ENCODE measurements at places on chromosomes 5 and 9.

DNA sequence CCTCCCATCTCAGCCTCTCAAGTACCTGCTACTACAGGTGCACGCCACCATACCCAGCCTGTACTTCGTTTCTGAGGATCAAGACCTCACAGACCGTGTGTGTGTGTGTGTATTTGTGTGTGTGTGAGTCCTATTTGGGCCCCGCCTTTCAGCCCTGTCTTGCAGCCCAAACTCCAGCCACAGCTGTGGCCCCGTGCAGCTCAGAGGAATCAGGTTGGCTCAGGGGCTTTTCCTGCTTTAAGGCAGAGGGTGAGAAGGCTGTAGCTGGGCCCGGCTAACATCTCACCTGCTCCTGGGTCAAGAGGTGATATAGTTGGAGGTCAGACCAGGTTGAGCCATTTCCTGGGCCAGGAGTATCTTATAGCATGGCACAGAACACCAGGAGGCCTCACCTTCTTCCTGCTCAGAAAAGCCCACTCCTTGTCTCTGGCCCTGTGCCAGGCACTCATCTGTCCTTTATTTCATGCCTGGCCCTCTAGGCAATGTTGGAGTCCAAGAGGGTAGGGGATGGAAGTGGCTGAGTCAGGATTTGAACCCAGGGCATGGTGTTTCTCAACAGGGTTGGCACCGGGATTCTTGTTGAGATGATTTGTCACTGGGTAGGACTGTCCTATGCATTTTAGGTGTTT lies 1.6 kb upstream of the PHYKPL start:
- no peak for DNase-seq

GRCh38 chr5:155052532-155052931 lies 39.0 kb downstream of the KIF4B start:
- DNase-seq: no peak

GRCh38 chr5:135456238-135457099 lies 4.3 kb upstream of the TIFAB start:
- no peak for DNase-seq

DNA sequence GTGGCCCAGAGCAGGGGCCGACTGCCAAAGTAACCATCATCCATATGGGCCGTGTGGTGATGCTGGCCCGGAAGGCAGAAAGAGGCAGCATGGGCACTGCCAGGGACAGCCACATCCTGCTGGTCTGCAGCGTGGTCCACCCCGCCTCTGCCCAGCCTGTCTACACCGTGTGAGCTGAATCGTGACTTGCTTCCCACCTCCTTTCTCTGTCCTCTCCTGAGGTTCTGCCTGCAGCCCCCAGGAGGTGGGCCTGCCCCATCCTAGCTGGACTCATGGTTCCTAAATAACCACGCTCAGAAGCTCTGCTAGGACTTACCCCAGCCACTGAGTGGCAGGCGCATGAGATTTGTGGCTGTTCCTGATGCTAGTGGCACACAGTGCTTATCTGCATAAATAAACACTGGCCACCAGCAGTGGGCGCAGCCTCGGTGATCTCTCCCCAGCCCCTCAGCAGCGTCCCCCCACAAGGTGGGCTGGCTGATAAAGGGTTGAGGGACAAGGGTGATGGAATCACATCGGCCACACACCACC lies 22.6 kb upstream of the SUSD3 start:
- DNase-seq: no peak

DNA sequence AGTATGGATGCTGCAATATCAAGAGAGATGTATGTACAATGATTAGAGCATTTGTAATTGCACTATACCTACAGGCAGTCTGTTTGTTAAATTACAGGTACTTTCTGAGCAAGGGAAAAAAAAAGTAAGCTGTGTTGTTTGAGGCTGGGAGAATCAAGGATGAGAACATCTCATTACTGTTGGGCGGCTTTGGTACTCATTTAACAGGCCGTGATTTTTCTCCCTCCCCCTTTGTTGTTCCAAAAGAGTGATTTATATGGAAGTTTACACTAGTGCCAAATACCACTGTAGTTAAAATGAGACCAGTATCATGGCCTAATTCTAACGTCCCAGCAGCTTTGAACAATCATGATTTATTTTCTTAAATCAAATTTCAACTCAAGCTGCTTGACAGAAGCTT lies 71.2 kb upstream of the GNA14 start:
- DNase-seq: no peak

GRCh38 chr5:108898707-108899106 lies 151.0 kb downstream of the FER start:
- no peak for DNase-seq

GRCh38 chr5:32110111-32110696 lies 63.9 kb downstream of the GOLPH3 start:
- no peak for DNase-seq

GRCh38 chr5:111587728-111588127 lies 75.4 kb upstream of the STARD4 start:
- DNase-seq: no peak

DNA sequence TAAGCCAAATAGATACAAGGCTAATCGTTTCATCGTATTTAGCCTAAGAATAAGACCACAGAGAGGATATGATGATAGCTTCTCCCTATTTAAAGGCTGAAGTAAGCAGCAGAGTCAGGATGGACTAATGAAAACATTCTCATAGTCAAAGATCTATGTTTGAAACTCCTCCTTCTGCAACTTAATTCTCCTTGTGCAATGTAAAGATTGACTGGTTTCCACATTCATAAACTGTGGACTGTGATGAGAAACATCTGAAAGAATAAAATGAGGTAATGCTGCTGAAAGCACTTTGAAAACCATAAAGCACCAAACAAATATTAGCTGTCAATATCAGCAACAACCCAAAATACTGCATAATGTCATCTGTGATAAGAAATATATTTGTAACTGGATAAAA lies 361.9 kb downstream of the CSNK1G3 start:
- no peak for DNase-seq

All from activated CD4-positive, alpha-beta T cell treated with anti-CD3 and anti-CD28 coated beads for 24 hours (primary cell).